ENCODE measurements at places on chromosomes 12 and 14.

DNA sequence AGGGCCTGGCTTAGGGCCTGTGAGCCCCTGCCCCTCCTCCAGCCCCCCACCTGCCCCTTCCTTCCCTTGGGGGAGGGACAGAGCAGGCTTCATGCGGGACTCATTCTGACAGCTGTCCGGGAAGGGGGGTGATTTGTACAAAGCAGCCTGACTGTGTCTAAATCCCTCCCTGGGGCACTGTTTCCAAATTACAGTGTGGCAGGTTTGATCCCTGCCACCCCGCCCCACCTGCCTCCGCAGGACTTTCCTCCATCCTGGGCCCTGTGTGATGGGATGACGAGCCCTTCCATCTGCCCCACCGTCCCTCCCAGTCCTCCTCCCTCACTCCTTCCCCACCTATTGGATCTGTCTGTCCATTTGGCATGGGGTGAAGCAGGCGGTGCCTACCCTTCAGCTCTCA lies 363.9 kb downstream of the BCL11B start:
- no peak for DNase-seq

DNA sequence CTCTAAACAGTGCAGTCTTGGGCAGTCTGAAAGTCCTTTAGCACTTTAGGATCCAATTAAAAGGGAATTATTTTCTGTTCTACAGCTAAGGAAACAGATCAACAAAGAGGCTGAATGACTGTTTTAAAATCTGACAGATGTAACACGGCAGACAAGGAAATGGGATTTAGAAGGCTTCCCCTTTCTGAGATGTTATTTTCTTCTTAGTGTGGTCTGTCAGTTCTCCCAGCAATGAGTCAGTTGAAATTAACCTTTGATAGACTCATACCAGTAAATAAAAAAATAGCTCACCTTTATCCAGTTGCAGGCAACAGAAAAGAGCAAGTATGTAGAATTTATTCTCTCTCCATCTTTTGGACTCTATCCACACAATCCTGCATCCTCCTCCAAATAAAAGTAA lies 98.1 kb downstream of the NEDD1 start:
- no peak for DNase-seq

DNA sequence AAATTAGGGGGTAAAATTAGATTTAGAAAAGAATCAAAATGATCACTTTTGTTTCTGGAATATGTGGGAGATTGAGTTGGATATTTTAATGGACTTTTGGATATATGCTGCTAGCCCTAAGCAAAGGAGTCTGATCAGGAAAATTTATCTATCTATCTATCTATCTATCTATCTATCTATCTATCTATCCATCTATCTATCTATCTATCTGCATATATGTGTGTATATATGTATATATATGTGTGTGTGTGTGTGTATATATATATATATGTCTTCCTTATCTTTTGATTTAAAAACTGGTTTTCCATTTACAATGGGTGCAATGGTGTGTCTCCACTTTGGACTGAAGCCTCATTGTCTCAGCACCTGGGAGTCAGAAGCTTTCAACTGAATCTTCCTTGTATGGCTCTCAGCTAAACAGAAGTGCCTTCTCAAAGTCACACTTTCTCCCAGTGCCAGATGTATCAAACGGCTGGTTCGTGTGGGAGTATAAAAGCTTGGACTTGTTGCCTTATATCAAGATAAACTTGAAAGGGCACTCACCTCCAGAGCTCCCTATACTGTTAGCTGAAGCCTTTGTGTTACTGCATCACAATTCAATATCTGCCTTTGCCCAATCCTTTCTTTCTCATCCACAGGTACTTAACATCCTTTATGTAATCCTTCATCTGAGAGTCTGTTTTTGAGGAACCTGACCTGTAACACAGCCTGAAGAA lies 31.6 kb upstream of the CD69 start:
- DNase-seq = no peak

DNA sequence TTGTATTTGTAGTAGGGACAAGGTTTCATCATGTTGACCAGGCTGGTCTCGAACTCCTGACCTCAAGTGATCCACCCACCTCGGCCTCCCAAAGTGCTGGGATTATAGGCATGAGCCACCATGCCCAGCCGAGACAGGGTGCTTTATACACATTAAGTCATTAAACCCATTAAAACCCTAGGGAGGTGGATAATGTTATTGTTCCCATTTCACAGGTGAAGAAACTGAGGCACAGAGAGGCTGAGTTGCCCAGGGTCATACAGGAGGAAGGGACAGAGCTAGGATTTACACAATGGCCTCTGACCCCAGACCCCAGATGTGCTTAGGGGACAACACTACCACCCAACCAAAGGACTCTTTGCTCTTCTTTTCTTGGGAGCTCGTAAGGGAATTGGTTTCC lies 51.0 kb upstream of the RIN3 start:
- DNase-seq = no peak

DNA sequence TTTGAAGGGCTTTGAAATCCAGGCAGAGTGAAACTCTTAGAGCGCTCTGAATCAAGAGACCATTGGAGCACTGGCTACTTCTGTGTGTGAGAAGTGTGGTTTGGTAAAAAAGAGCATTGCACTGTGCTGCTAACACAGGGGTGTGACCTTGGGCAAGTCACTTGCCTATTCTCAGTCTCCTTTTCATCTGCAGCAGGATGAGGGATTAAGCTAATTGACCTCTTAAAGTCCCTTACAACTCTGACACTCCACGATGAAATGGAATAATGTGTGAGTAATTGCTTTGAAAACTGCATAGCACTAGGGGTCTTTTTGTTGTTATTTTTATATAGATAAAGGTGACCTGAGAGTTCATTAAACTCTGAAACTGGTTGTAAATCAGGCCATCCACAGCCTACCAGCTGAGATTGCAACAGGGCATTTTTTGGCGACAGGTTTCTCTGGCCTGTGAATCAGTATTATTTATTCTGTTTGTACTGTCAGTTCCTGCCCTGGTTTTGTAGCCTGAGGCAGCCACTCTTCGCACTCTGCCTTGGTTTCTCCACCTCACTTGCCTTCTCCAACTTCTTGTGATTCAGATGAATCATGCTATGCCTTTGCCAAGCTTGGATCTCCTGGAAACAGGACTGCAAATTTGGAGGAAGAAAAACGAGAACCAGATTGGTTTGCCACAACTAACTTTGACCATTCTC lies 159.9 kb upstream of the PARP11 start:
- DNase-seq = no peak

GRCh38 chr14:73058922-73059673 lies 764 bp downstream of the RBM25 start:
- DNase-seq = peak; percentile 8

DNA sequence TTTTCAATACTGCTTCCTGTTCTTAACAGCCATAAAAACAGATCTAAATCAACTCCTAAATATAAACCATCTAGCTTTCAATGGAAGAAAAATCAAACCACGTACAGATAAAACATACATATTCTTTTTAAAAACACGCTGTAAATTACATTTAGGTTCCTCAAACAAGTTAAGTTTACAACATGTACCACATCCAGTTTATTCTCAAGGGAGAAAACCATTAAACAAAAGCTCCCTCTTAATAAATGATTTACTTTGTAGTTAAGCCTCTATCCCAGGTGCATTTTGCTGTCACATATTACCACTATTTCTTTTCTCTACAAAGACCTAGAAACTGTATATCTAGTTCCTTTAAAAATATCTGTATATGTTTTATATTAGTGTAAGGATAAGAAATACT lies 3.1 kb downstream of the NUMB start:
- no peak for DNase-seq

- no peak for DNase-seq
These were observed 715 bp downstream of the KLRC4 start for GRCh38 chr12:10408842-10409241.

DNA sequence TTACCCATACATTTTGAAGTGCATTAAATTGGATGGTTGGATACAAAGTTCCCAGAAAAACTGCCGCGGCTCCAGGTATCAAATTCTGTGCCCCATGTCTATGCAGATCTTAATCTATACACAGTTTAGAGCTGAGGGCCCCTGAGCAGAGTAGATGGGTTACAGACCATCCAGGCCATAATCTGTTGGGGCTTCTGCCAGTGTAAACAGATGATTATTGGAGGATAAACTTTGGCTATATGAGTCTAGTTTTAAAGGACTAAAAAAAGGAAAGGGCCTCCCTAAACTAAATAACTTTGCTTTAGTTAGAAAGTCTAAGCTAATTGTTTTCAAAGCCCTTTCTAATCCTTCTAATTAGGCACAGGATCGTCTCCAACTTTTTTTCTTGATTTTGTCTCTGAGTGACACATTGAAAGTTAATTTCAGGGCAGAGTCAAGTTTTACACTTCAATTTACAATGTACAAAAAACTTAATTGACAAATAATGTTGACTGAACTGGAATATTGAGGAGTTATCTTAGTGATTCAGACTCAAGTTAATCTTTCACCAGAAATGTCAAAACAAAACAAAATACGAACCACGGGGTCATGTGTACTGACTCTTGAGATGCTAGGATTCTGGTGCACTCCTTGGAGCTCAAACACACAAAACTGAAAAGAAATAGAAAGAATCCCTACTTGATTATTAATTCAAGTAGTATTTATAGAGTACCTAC lies 133.9 kb upstream of the SCAF11 start:
- no peak for DNase-seq

- no peak for DNase-seq
These were observed 20.3 kb upstream of the DHRS4 start for GRCh38 chr14:23933108-23933741.

DNA sequence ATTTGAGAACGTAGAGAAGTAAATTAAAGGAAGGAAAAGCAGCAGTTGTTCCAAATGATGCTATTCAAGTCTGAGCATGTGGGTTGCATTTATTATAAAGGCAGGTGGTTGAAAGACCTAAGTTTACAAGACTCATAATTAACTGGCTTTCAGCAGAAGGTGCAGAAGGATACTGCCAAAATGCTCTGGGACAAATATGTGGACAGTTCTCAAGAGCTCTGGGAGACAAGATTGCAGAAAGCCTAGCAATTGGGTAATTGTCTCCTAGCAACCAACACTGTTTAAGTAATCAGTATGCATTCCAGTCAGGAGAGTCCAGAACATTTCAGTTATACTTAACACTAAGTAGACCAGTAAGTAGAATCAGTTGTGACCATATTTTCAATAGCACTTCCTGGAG lies 131.5 kb downstream of the GPR135 start:
- DNase-seq = no peak

DNA sequence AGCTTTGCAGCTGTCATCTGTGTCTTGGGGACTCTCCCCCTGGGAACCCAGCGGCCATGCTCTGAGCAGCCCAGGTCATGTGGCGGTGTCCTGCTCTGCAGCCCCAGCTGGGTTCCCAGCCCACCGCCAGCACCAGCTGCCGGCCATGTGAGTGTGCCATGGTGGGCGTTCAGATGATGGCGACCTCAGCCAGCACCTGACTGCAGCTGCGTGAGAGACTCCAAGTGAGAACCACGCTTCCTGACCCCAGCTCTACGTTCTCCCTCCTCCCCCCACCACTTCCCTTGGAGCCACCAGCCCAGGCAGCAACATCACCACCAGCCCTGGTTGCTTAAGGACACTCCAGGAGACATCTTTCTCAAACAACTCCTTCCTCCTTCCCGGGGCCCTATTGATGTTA lies 68.8 kb downstream of the SLC24A4 start:
- DNase-seq = no peak

DNA sequence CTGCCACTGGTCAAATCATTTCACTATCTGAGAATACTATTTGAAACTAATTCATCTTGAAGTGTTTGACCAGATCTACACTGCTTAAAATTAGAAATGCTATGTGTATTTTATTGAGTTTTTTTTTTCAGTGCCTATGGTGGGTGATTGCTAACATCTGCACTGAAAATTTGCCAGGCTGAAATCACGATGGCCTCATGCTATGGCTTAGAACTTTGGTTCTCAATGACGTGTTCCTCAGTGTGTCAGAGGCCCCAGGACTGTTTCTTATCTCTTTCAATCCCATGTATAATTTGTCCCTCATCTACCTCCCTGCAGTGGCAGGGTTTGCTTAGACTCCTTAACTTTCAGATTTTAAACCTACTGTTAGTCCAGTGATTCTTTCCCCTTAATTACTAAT lies 36.2 kb upstream of the NKX2-8 start:
- no peak for DNase-seq

- no peak for DNase-seq
These were observed 3.6 kb upstream of the LGALS3 start for GRCh38 chr14:55125403-55125802.

- DNase-seq = no peak
These were observed 847 bp downstream of the CCDC59 start for GRCh38 chr12:82357340-82357739.

DNA sequence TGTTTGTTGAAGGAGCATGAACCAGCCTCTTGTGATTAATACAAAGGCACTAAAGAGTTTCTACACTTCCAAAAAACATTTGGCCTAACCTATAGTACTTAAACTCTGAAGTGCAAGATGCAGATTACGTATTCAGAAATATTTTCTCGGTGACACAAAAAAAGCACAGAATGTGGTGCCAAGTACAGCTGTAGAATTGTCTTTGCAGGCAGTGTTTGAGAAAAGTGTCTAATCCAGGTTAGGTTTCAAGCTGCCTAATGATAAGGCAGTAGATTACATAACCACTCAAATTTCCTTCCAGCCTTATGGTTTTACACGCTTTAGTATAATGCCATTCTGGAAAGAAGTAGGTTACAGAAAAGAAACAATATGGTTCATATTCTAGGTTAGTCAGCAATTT lies 205.2 kb downstream of the KLHL28 start:
- DNase-seq = no peak

GRCh38 chr14:104874110-104874531 lies 9.1 kb downstream of the CEP170B start:
- no peak for DNase-seq

DNA sequence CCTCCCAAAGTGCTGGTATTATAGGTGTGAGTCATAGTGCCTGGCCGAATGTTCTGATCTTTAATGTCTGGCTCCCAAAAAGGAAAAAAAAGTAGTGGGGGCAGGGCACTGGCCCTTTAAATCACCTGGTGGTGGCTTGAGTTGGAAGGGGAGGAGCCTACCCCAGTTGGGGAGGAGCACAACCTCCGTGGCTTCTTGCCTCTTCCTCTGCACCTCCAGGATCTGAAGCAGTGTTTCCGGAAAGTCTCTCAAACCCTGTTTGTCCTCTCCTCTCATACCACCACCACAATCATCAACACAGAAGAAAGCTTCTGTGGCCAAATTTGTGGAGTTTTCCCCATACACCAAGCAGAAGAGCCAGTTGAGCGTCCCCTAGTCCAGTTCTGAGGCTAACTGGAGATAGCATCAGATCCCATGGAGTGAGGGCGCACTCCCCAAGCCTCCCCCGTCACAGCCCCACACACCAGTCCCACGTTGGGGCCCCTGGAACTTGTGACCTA lies 24.3 kb upstream of the RCOR1 start:
- DNase-seq = no peak

DNA sequence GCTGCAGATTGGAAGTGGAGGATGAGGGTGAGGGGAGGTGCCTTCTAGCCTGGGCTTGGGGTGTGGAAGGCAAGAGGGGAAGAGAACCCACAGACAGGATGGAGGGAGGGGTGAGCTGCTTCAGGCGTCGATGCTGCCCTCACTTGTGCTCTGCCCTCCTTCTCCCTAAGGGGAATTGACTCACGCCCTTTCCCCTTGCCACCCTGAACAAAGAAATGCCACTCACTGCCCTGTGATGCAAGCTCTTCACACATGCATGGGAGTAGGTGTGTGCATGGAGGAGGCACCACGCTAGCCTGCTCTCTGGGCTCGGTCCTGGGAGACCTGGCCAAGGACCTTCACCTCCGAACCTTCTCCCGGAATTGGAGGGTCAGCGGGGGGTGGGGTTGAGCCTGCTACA lies 35.7 kb upstream of the PRMT8 start:
- no peak for DNase-seq

Data from thoracic aorta (tissue), 2 donors.